Activated naive CD8-positive, alpha-beta T cell treated with anti-CD3 and anti-CD28 coated beads, Interleukin-2, amount 50 U/mL, for 24 hours (primary cell): ENCODE measurements at places on chromosomes 3 and 15.

DNA sequence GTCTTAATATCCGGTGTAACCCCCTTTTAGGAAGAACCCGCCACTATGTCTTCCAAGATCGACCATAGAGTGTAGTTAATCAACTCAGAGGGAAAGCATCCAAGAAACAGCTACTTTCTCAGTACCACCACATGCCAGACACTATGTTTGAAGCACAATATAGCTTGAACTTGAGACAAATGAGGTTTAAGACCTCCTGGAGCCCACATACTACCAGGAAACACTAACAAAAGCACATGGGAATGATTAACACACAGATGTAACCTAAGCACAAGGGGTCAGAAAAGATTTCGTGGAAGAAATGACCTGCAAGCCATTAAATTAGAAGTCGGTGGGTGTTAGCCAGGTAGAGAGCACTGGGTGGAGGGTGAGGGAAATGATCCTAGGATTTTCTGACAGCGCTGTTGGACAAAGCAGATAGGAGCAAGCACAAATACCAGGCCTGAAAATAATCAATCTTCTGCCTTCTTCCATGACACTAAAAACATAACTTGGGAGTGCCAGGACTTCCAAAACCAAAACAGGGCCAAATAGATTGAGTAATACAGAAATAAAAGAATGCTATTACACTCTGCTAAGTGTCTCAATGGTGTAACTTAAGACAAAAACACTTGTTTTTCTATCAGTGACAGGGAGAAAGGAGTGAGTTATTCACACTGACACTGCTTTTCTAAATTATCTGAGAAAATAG, 213.7 kb downstream of the FOXP1 start:
- no peak for DNase-seq

GRCh38 chr3:10352146-10352911, 31.4 kb upstream of the SEC13 start:
- no peak for DNase-seq

DNA sequence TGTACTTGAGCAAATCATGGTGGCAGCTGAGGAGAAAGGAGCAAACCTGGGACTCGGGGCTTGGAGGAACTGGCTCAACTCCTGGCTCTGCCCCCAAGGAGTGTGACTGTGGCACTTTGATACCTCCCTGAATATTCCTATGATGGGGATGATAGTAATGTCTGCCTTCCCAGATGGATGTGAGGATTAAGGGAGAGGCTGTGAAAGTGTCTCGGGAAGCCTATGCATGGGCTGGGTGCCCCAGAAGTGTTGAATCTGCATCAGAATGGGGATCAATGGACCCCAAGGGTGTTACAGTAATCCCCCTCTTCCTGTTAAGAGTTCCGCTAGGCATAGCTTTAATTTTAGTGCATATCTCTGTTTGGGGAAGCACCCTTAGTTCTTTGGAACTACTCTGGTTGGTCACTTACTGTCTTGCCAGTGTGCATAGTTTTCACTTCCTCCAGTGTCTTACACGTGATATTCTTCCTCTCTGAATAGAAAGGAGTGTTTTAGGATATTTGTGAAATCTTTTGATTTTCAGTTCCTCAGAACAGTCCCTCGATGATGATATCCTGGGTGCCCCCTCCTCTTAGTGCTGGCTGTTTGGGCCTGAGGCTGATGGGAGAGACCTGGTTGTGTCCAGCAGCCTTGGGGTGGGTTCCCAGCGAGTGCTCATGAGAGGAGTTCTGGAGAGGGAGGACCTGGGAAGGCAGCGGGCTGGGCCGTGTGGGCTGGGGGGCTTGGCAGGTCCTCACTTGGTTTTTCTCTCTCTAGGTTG, 97.5 kb downstream of the CHDH start:
- DNase-seq = no peak

GRCh38 chr3:9808345-9809037, 1.6 kb upstream of the TTLL3 start:
- DNase-seq = peak; percentile 57

DNA sequence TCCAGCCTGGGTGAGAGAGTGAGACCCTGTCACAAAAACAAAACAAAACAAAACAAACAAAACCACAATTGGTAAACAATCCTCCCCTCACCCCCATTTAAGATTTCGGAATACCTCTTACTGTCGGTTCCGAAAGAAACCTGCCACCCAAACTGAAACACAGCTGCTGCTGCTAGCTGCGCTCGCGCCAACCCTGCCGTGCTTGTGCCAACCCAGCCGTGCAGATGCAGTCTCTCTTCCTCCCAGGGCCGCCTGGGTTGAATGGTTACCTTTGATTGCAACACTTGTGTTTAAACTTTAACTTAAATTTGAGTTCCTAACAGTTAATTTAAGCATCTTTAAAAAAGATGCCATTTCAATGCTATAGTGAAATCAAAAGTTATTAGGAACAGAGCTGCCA, 28.5 kb upstream of the SPTBN5 start:
- DNase-seq = no peak

DNA sequence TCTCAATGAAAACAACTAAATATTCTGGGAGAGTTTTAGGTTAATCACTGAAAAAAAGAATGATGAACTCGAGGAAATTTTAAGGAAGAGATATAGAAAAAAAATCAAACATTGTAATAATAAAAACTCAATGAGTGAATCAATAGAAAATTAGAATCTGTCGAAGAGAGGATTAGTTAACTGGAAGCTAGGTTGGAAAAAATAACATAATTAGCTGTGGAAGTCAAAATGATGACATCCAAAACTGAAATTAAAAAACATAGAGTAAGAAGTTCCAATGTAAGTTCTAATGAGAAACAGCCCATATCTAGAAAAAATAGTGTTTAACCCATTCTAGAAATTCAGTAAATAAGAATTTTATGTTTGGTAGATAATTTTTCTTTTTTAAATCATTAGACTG, 299.3 kb upstream of the RARB start:
- no peak for DNase-seq

DNA sequence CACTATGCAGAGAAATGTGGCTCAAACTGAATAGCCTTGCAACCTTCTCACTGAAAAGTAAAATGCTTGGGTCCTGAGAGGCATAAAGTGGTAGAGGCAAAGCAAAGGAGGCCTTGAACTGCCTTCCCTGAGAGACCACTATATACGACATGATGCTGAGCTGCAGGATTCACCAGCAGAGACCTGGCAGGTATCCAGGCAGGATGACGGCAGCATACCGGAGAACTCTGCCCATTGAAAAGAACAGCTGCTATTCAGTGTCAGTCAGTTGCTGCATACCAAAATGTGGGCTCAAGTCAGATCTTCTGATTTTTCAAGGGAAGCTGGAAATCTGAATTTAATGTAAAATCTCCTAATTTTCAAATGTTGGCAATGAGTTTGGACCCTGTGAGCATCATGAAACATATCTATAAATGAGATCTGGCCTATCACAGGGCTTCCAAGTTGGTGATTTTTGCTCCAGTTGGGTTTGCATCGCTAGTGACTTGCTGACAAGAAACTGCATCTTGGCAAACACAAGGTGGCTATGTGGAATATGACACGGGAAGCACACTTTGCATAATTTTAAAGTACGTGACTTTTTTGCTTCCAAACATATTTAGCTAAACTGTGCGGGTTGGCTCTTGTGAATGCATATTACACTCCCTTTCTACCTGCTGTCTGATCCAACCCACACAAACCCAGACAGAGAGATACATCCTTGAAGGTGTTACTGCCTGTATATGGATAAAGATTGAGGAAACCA, 529.0 kb downstream of the AGBL1 start:
- no peak for DNase-seq

DNA sequence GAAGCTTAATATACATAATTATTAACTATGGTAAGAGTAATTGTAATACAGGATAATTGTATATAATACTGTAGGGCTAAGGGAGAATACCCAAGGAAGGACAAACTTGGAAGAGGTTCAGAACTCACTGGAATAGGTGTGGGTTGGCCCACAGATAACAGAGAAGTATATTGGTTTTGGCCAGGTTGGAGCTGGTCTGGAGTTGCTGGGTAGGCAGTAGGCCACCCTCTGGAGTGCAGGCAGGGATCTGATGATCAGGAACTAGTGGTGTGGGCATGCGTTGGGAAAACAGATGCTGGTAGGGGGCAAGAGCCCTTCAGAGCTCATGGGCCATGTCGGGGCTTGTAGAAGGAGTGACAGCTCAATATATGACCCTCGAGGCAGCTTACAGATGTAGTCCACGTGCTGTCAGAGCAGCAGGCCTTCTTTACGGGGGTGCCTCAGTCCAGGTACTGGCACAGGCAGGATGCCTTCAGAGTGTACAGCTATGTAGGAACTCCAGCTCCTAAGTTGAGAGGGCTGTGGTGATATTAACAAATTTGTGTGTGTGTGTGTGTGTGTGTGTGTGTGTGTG, 12.4 kb downstream of the IREB2 start:
- DNase-seq = no peak

GRCh38 chr3:49972656-49973055, 32.7 kb downstream of the RBM6 start:
- no peak for DNase-seq

DNA sequence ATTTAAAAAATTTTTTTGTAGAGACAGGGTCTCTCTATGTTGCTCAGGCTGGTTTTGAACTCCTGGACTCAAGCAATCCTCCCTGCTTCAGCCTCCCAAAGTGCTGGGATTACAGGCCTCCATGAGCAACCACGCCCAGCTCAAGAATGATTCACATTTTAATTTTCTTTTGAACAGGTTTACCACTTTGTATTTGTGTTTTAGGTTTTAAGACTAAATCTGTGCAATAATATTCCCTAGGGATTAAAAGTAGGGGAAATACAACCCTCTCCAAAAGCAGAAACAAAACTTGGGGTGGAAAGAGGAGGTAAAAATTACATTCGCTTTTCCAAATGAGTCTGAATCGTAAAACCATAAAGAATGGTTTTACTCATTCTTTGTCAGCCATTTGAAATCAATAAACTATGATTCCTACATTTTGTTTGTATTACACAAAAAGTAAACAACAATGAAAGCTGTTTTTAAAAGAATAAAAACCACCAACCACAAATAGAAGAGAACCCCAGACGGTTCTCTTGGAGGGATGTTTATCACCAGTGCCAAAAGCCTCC, 37.8 kb downstream of the SLC24A1 start:
- no peak for DNase-seq

GRCh38 chr15:48905216-48905615, 27.3 kb downstream of the EID1 start:
- DNase-seq = no peak

DNA sequence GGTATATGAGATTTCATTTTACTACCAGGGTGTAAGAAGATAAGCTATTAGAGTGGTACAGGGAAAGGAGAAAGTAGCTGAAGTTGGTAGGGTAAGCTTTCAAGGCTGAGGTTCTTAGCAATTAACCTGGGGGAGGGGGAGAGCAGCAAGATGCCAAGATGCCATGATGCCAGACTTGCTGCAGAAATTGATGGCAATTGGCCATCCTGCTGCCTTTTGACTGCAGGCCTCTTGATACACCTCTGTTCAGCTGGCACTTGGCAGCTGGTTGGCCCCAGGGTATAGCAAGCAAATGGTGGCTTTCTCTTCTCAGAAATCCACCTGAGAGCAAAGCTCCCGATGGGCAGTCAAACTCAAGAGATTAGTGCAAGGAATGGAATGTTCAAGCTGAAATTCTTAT, 21.4 kb upstream of the DPH6 start:
- DNase-seq = no peak

- DNase-seq = no peak
These were observed 8.6 kb upstream of the GATM start for GRCh38 chr15:45386974-45387373.

DNA sequence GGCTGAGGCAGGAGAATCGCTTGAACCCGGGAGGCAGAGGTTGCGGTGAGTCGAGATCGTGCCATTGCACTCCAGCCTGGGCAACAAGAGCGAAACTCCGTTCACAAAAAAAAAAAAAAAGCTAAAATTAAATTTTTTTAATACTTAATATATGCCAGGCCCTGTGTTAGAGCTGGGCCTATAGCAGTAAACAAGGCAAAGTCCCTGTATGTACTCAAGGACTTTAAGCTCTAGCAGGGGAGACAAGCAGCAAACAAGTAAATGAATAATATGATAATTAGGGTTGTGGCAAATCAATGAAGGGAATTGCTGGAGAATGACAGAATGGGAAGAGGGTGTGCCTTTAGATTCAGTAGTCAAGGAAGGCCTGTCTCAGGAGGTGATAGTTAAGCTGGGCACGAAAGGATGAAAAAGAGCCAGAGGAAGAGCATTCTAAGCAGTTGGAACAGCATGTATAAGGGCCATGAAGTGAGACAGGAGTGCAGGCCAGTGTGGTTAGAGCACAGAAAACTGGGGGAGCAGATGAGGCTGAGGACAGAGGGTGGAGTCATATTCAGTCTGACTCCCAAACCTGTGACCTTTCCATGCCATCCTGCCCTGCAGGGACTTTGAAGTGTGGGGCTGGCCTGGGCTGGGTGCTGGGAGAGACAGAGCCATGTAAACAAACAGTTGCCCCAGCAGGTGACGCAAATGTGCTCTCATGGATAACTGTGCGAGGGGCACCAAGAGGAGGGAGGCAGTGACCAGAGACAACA, 6.6 kb upstream of the RAF1 start:
- no peak for DNase-seq

DNA sequence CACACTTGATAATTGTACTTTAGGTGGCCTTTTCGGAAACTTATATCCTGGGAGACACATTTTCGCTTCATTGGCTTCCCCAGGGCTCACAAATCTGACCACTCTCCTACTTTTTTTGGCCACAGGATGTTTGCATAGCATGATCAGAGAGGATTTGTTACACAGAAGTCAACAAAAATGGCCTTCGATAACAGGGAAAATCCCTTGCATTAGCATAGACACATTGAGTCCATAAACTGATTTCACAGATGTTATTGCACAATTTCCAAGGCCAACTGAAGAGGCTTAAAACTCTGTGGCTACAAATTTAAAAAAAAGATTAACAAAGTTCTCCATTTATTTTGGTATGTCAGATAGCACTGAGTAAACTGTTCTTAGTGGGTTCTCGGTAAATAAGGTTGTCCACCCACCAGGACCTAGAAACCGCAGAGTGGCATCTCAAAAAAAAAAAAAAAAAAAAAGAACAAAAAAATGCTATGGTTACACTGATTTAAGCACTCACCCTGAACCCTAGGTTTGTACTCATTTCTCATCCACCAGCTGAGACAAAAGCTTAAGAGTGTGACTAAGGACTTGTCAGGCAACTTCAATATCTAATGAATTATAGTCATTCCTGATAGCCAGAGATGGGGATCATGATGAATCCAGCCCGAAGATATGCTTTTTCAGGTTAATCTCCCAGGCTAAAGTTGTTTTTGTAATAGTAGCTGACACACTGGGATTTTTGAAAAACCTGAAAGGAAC, 188.9 kb upstream of the SYNPR start:
- no peak for DNase-seq

DNA sequence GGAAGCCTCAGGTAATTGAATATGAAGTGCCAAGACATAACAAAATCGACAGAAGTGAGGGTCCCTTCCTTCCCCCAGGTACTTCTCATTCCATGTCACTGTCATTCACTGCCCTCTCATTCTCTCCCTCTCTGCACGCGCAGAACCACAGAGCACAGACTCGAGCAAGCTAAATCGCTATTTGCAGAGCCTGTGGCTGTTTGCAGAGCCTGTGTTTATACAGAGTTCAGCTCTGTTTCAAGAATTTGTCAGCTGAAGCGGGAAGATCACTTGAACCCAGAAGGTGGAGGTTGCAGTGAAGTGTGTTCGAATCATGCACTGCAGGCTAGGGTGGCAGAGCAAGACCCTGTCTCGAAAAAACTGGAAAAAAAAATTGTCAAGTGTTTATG, 2.5 kb downstream of the VILL start:
- DNase-seq = no peak

GRCh38 chr3:151082880-151083838, 2.3 kb upstream of the MED12L start:
- no peak for DNase-seq
